ENCODE measurements at places on chromosomes 12 and 14.

- no peak for DNase-seq
These were observed 176.5 kb upstream of the CPNE8 start for GRCh38 chr12:39081910-39082309.

DNA sequence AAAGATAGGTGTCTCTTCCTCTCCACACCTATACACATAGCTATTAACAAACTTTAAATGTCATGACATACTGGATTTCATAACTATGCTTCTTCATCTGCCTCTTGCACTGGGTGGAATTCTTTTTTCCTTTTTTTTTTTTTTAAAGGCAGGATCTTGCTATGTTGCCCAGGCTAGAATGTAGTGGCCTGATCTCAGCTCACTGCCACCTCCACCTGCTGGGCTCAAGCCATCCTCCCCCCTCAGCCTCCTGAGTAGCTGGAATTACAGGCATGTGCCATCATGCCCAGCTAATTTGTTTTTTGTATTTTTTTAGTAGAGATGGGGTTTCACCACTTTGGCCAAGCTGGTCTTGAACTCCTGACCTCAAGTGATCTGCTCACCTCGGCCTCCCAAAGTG is 4.8 kb downstream of the MRPL51 start:
- no peak for DNase-seq

- no peak for DNase-seq
These were observed 225.6 kb downstream of the VRK1 start for GRCh38 chr14:97022741-97023140.

GRCh38 chr14:56715938-56716337 is 94.3 kb downstream of the OTX2 start:
- DNase-seq = no peak

DNA sequence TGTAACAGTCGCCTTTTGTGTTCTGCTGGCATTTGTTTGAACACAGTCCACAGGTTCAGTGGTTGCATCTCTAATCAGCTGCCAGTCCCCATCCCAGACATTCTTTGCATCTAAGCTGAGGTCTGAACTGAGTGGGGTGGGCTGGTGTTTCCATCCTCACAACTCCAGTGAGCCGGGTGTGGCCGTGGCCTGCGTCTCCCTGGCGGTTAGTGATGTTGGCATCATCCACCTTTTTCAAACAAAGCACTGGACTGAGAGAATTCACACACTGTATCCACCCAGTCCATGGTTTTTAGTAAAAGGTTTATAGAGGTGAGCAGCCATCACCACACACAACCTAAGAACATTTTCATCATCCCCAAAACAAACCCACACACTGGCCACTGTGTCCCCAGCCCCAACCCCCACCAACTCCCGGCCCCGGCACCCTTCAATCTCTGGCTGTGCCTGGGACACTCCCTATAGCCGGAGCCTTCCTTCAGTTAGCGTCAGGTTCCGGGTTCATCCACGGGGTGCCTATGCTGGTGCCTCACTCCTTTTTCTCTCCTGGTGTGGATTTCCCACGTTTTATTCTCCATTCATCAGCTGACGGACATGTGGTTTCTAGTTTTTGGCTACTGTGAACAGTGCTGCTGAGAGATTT is 6.5 kb downstream of the DDX51 start:
- DNase-seq = no peak
